ENCODE measurements at places on chromosomes 3 and 15.

GRCh38 chr3:58626841-58627569, 39.6 kb downstream of the FAM3D start:
- DNase-seq = no peak

GRCh38 chr3:46844397-46844796, 18.8 kb downstream of the MYL3 start:
- no peak for DNase-seq

DNA sequence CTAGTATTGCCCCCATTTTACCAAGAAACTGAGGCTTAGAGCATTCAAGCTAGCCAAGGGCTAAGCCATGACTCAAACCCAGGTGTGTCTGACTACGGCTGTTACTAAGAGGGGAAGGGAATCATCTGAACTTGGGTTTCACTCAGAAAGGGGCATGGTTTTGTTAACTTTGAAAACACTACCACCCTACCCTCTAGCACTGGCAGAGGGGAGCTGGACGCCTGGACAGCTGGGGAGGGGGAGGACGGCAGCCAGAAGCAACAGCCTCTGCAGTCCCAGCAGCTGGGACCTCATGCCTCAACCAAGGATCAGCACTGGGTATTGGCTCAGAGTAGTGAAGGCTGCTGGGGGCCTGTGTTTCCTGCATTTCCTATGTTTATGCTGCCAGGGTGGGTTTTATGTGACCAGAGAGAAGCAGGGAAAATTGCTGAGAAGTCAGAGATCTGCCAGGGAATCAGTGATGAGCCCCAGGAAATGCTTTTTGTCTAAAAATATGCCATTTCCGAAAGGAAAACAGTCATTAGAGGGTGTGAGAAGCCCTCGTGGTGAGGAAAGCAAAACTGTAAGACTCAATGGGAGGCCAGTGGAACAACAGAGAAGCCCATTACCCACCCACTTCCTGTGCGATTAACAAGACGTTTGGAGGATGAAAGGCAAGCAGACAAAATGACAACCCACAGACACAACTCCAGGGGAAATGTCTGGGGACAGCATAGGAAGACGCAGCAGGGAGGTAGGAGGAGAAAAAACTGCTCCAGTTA, 41.2 kb downstream of the LIPC start:
- peak; percentile 32 for DNase-seq

GRCh38 chr15:76903251-76903681, 1.9 kb downstream of the SCAPER start:
- no peak for DNase-seq

DNA sequence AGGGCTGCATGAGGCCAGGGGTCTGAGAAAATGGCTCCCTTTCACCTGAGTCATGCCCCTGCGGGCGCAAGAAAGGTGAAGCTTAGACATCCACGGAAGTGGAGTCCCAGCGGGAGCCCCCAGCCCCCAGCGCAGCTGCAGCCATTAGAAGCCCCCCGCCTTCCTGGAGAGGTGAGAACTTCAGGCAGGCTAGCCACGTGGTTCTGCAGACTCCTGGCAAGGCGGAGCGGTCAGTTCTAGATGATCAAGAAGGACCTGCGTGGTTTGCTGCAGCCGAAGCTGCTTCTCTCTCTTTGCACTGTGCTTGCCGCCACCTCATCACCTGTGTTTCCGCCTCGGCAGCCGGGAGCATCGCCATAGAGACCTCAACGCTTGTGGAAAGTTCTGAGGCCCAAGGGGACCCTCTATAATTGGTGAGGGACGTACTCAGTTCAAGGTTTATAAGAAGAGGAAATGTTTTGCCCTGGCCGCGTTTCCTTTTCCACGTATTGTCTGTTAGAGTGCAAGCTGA, 15.8 kb upstream of the KCNMB3 start:
- no peak for DNase-seq

GRCh38 chr3:173249457-173249856, 108.4 kb upstream of the SPATA16 start:
- no peak for DNase-seq

- no peak for DNase-seq
These were observed 203.2 kb downstream of the CGGBP1 start for GRCh38 chr3:87855616-87856015.

DNA sequence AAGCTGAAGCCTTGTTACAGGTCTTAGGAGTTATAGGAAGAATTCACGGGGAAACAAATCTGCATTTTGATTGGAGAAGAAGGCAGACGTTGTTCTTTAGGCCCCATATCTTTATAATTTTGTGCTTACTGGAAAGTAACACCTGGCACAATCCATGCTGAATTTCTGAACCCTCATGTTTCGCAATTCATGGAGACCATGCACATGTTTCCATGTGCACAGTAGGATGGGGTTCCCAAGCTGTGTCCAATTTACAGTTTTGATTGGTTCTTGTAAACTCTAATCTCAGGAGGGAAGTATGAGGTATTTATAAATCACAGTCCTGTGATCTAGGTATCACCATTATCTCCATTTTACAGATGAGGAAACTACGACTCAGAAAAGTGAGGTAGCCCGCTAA, 7.8 kb upstream of the SCAANT1 start:
- DNase-seq = no peak

- no peak for DNase-seq
These were observed 89.6 kb downstream of the TBL1XR1 start for GRCh38 chr3:177107461-177108239.

DNA sequence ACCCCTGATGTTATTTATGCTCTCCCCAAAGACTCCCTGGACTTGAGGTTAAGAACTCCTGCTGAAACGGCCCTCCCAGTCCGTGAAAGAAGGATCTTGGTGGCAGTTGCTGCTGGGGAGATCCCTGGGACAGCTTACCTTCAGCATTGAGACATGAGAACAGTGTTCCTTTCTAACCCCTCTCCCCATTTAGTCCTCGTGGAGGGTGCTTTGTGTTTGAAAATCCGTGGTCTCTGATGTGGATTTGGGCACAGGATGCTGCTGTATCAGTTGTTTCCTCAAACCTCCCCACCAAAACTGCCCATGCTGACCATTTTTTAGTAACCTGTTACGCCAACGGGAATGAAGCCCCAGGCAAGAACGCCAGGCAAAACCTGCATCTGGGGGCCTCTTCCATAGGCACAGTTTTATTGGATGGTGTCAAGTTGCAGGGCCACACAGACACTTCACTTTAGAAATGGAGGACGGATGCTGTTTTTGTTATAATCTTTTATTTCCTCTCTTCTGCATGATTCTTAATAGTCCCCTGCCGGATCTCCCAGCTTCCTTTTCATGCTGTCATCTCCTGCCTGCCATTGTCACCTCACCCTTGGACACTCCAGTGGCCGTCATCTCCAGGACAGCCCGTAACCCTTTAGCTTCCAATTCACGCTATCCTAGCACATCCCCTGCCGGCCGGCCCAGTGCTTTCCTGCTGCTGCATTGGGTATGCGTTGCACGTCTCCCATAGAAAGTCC, 31.7 kb upstream of the CEMIP start:
- DNase-seq = no peak

DNA sequence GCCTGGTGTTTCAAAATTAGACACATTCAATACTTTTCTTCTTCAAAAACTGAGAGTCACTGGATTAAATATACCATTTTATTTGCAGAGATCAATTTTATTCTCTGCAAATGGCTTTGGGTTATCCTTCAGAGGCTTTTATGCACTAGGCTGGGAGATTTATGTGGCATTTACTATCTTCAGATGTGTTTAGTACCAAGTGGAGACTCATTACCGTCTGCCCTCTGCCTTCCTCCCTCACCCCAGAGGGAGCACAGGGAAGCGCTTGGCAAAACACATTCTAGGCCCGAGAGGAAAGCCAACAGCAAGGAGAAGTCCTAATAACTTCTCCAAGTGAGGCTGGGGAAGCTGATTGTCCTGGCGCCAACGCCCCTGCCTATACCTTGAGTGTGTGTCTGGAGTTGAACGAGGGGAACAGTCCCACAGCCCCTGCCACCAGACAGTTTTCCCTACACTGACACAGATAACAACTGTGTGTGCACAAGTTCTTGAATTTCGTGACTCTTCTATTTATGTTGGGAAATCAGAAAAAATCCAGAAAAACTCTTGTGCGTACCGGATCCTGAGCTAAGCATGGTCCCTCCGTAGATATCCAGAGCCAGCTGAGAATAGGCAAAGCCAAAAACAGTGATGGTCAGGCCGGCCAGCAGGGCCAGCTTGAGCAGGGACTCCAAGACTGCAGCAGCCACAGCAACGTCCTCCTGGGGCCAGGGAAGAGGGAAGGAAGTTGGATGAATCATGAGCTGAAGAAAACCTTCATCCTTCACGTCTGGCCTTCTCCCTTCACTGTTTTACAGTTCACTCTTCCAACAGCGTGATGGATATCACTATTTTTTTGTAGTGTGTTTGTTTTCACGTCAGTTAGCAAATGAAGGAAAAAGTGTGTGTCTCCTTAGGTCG, 26.6 kb downstream of the RFT1 start:
- DNase-seq = no peak

DNA sequence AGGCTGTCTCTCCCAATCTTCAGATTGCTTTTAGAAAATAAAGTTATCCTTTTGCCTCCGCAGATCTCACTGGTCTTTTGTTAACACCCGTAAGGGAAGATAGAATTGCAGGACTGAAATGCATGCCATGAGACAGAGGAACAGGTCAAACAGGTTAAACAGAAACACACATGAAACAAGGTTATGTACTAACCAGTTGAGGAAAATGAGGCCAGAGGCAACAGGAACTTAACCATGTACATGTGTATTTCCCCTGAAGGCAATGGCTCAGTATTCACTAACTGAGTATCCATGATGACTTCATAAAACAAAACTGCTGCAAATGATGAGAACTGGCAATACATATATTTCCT, 169.1 kb upstream of the NSMCE3 start:
- DNase-seq = no peak

DNA sequence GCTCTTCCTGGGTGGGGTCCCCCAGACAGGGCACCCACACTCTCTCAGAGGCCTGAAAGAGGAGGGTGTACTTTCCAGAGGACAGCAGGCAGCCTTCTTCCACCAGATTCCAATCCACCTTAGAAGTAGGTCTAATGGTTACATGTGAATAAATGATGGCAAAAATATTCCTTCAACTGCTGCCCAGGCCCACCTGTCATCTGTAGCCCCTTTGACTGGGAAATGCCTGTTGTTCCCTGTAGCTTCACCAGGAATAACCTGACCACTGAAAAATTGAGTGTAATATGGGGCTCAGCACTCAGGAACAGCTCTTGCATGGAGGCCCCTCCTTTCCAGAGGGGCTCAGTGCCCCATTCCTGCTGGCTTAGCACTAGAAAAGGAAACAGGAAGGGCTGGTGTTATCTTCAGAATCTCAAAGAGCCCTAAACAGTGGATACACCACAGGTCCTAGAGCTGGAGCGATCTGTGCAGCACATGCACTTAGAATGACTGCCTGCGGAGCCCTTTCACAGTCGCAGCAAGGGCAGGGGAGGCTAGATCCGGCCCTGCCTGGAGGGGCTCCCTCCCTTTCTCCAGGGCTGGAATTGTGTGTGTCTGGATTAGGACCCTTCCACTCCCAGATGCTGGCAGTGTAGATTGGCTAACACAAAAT, 32.1 kb downstream of the SLC22A14 start:
- DNase-seq = no peak

DNA sequence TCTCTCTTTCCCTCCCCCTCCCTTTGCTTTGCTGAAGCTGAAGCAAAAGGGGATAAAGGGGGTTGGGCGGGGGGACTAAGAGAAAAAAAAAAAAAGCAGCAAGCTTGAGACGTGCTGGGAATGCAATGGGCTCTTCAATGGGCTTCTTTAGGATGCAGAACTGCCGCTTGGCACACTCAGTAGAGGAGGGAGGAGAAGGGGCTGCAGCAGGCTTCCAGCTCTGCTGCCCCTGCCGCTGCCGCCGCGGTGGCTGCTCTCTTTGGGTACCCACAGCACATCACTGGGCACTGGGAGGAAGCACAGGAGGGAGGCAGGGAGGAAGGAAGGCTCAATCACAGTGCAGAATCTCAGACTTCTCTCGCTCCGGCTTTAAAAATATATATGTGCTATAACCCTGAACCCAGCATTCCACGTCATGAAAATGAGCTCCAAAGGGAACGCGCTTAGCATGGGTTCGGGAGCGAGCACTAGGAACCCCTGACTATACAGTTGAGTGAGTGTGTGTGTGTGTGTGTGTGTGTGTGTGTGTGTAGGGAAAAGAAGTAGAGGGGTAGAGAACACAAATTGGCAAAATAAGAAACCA, 3.5 kb downstream of the SLITRK3 start:
- DNase-seq = no peak

- DNase-seq = no peak
These were observed 32.7 kb downstream of the PLD1 start for GRCh38 chr3:171777596-171777995.

DNA sequence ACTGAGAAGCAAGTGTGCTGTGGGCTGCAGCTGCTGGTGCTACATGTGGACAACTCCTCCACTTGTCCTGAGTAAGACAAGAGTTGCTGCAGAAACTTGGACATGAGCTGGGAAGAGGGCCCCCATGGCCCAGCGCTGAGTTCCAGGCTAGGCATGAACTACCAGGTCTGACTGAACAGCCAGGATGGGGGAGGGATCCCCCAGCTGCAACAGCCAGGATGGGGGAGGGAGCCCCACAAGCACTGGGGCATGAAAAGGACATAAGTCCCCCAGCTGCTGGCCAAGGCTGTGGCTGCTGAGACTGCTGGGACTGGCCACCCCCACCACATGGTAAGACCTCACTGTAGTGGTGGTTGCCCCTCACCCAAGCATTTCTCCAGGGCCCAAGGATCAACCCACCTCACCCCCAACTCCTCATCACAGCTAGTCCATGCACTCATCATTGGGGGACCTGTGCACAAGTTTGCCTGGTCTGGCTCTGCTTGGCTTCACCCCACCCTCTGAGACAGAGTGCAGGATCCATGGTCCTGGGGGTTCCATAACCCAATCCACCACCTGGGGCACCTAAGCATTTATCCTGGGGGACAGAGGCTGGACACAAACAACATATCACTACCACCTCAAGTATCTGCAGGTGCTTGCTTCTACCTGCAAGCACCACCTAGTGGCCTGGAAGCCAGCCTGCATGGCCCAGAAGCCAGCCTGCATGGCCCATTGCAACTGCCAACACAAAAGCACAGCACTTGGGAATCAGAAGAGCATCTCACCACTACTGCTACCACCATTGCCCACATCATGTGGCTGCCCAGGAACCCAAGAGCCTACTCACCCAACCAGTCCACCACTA, 84.5 kb upstream of the STT3B start:
- DNase-seq = peak; percentile 26

DNA sequence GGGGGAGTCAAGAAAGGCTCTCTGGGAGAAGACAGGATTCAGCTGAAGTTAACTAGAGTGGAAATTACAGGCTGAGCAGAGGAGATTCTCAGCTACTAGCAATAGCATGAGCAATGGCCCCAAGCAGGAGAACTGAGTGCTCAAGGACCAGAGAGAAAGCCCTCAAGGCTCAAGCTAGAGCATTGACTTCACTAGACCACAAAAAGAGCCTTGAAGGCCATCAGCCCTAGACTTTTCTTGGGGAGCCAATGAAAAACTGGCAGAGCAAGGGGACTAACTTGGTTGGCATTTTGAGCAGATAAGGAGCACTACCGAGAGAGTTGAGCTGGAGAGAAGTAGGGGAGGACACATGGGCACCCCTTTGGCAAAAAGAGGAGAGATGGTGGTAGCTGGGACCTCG, 277.6 kb downstream of the FEZF2 start:
- DNase-seq = no peak

DNA sequence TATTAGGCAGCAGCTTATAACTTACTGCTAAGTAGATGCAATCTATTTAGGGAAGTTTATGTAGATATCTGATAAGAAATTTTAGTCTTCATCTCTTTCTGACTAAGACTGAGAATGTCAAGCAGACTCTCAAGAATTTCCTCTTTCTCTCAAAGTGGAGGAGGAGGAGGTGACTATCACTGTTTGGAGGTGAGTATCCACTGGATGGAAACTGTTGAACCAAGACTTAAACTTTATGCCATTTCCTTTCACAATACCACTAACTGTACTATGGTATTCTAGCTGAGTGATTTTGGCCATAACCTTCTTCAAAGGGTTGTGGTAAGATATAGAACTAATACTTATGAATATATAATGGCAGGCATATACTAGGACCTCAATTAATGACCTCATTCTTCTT, 64.6 kb downstream of the TPRG1 start:
- DNase-seq = no peak

All from activated CD4-positive, alpha-beta T cell treated with anti-CD3 and anti-CD28 coated beads, Interleukin-2, amount 50 U/mL, for 48 hours (primary cell).